ENCODE measurements at places on chromosomes 2 and 18. TPM values are rescaled to one million over a fixed set of nuclear protein-coding genes. Genes with fewer than 3 reads are reported as not detected.

Gene APOB
- total RNA-seq, result not detected

DNA sequence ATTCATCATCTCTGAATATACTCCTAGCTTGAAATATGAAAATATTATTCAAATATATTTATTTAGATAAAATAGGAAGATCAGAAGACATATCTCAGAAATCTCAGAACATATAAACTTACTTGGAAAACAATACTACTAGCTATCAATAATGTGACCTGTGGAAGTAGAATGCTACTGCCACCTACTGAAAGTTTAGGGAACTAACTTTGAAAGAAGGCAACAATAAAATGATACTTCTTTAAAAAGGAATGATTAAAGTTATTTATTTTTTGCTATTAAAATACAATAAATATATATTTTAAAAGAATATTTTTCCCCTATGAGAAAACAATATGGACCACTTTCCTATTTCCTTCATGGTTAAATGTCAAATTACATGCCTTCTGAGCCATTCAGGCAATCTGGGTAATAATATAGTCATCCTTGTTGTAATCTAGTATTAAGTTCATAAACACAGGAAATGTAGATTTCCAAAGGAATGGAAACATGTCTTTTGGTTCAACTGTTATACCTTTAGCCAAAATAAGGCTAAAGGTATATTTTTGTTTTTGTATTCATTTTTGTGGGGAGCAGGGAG is 26.0 kb downstream of the ACADL start:
- H3K27ac ChIP-seq, result no peak overlapping the region
- H3K4me3 ChIP-seq, result no peak overlapping the region
- H3K36me3 ChIP-seq, result no peaks in the 10 kb centered on the region
- DNase-seq, result no peak

DNA sequence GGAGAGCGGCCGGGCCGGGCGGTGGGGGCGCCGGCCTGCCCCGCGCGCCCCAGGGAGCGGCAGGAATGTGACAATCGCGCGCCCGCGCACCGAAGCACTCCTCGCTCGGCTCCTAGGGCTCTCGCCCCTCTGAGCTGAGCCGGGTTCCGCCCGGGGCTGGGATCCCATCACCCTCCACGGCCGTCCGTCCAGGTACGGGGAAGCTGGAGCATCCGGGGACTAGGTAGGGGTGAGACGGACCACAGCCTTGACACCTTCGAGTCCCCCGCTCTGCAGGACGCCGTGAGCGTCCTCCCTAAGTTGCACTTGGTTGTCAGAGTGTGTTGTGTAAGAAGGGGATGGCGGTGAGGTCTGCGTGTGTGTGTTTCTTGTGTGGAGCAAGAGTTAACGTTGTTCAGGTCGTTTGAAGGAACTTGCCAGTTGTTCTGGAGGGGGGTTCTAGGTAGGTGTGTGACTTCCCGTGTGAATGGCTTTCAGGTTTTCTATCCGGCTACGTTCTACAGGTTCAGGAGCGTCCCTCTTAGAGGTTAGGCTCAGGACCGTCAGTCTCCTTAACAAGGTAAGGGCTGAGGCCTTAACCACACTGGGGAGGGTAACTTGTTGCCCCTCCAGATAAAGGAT is 393 bp downstream of the IL1R1 start:
- peaks cover 10% of the 10 kb centered on the region for H3K36me3 ChIP-seq
- H3K27ac ChIP-seq, result no peak overlapping the region
- H3K4me3 ChIP-seq, result peak overlapping the region; percentile 83

Gene PARD3B
- total RNA-seq, result 0.66 TPM

DNA sequence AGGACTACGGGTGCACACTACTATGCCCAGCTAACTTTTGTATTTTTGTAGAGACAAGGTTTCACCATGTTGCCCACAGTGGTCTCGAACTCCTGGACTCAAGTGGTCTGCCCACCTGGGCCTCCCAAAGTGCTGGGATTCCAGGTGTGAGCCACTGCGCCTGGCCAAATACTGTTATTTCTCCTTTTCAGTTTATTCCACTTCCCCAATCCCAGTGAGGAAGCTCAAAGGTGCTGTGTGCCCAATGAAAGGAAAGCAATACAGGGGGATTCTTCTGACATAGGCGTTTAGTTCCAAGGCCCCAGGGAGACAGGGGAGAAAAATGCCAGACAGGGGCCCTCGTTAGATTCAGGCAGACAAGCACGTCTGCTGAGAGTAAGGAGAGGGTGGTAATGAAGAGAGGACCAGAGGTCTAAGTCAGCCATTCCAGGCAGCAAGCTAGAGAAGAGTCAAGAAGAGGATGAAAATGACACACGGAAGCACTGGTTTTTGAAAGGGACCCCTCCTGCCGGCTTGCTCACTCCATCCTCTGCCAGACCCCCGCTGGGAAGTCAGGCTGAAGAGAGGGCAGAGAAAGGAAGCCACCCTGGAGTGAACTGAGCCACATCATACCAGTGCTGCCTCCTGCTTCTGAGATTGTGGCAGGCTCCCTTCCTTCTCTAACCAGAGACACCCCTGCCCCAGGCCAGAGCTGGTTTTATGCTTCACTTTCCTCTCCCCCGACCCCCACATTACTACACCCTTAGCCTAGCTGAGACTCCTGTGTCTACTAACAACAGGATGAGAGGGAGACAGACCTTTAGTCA is 6.7 kb downstream of the INO80C start:
- peaks cover 40% of the 10 kb centered on the region for H3K4me1 ChIP-seq
- no peak for DNase-seq
- peaks cover 2% of the 10 kb centered on the region for H3K27me3 ChIP-seq
- peak overlapping the region; percentile 2 for H3K4me3 ChIP-seq

DNA sequence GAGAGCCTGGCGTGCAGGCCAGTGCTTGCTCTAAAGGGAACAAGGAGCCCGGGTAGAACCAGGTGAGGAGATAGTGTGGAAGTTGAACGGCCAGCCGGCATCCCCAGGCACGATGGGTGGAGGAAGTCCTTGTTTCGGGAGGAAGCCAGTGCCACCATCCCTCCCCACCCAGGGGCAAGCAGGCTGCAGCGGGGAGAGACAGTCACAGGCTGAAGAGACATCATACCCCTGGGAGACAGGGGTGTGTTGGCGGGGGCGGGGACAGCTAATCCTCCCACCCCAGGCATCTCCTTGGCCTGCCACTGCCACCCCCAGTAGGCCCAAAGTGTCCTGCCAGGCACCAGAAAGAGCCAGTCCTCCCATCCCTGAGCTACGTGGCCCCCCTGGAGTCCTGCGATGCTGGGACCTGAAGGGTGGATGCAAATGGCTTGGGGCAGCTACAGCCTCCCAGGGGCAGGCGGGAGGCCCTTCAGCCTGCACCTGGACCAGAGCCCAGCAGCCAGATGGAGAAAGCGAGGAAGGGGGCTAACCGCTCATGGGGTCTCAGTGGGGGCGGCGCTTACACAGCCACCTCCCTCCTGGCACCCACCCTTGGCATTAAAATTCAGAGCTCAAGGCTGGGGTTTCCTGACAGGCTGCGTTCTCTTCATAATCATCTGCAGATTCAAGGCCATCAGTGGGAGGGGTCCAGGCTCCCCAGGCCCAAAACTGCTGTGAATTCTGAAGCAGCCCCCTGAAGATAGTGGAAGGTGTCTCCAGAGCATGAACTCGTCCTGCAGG is 14.8 kb upstream of the GPR55 start:
- H3K27ac ChIP-seq, result no peak overlapping the region
- H3K4me3 ChIP-seq, result no peak overlapping the region
- no peaks in the 10 kb centered on the region for H3K4me1 ChIP-seq

Gene RAPH1
- 56.9 TPM for total RNA-seq

- peaks cover 2% of the 10 kb centered on the region for H3K27me3 ChIP-seq
- no peak overlapping the region for H3K27ac ChIP-seq
- DNase-seq, result no peak
- no peak overlapping the region for H3K4me3 ChIP-seq
- no peaks in the 10 kb centered on the region for H3K36me3 ChIP-seq
Measured at GRCh38 chr2:132615329-132616085, 54.5 kb downstream of the LYPD1 start.

GRCh38 chr2:228083131-228083530 is 98.4 kb downstream of the SPHKAP start:
- no peaks in the 10 kb centered on the region for H3K4me1 ChIP-seq
- DNase-seq, result no peak
- H3K27ac ChIP-seq, result no peak overlapping the region
- H3K27me3 ChIP-seq, result no peaks in the 10 kb centered on the region
- no peak overlapping the region for H3K4me3 ChIP-seq

DNA sequence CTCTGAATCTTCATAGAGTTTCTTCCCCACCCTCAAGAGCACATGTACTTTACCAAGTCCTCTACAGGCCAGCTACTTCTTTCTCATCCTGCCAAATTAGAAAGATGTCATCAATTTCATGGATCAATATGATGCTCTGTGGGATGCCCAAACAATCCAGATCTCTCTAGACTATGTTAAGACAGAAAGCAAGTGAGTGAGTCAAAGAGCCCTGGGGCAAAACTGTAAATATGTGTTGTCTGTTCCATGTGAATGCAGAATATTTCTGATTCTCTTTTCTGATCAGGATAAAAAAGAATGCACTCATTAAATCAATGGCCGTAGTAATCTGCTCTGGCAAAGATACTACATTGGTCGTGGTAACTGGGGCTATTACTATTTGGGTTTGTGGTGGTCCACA is 53.1 kb upstream of the ROCK2 start:
- no peak overlapping the region for H3K4me3 ChIP-seq
- DNase-seq, result no peak
- no peak overlapping the region for H3K27ac ChIP-seq
- H3K27me3 ChIP-seq, result peaks cover 5% of the 10 kb centered on the region

- H3K4me1 ChIP-seq, result peaks cover 16% of the 10 kb centered on the region
- H3K27me3 ChIP-seq, result peaks cover 5% of the 10 kb centered on the region
- peak overlapping the region; percentile 77 for H3K4me3 ChIP-seq
- no peak for DNase-seq
- H3K36me3 ChIP-seq, result no peaks in the 10 kb centered on the region
Measured at GRCh38 chr2:128233790-128234395, 84.8 kb downstream of the HS6ST1 start.

Gene SPR
- 1.7 TPM for total RNA-seq

GRCh38 chr18:79613186-79613931 is 66.2 kb upstream of the CTDP1 start:
- H3K4me3 ChIP-seq, result no peak overlapping the region
- no peaks in the 10 kb centered on the region for H3K36me3 ChIP-seq
- DNase-seq, result peak; percentile 17

Gene NAGK
- total RNA-seq, result 188 TPM

Gene PLEKHA3
- 26.3 TPM for total RNA-seq

DNA sequence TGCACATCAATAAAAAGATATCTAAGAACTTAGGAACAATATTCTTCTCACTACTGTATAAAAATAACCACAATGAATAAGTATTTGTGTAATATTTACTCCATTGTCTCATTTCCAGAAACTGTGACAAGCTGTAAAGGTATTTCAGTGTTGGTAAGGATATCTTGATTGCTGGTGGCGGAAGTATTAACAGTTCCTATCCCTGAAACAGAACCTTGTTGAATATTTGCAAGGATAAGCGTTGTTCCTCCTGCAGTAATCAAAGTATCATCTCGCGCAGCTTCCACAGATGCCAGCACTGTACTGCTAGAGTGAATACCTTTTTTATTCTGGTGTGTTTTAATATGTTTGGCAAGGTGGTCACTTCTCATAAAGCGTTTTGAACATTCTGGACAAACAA is 55.3 kb downstream of the SP3 start:
- no peak overlapping the region for H3K4me3 ChIP-seq
- no peak for DNase-seq
- no peak overlapping the region for H3K27ac ChIP-seq
- no peaks in the 10 kb centered on the region for H3K27me3 ChIP-seq

DNA sequence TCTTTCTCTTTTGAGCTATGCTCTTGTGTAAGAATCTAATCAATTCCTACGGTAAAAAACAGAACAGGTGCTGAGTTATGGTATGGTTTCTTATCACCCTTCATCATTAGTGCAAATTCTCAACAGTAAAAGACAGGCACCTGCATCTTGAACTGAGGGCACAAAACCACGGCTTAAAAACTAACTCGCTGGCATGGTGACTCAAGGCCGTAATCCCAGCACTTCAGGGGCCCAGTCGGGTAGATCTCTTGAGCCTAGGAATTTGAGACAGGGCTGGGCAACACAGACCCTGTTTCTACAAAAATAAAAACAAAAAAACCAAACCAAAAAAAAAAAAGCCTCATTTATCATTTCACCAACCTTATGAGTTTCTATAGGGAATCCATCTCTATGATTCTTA is 33.3 kb downstream of the THAP4 start:
- H3K27me3 ChIP-seq, result peaks cover 2% of the 10 kb centered on the region
- H3K4me1 ChIP-seq, result no peaks in the 10 kb centered on the region
- peaks cover 5% of the 10 kb centered on the region for H3K36me3 ChIP-seq
- no peak overlapping the region for H3K27ac ChIP-seq
- no peak overlapping the region for H3K4me3 ChIP-seq
- no peak for DNase-seq

GRCh38 chr2:180672377-180672776 is 308.0 kb upstream of the UBE2E3 start:
- peaks cover 1% of the 10 kb centered on the region for H3K27me3 ChIP-seq
- DNase-seq, result no peak
- no peak overlapping the region for H3K4me3 ChIP-seq
- peaks cover 6% of the 10 kb centered on the region for H3K4me1 ChIP-seq

DNA sequence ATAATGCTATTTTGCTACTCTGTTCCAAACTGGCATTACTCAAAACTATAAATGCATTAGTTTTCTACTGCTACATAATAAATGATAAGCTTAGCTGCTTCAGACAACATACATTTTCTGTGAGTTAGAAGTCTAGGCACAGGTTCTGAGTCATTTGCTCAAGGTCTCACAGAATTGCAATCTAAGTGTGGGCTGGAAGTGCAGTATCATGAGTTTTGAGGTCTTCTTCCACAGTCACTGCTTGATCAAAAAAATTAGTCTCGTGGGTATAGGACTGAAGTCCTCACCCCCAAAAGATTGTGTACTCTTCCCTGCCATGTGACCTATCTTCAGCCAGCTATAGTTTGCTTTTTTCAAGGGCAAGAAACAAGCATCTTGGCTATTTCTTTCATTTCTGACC is 676.9 kb downstream of the ADCYAP1 start:
- H3K36me3 ChIP-seq, result no peaks in the 10 kb centered on the region
- DNase-seq, result no peak
- H3K4me3 ChIP-seq, result no peak overlapping the region

- H3K4me3 ChIP-seq, result no peak overlapping the region
- H3K36me3 ChIP-seq, result no peaks in the 10 kb centered on the region
- H3K27me3 ChIP-seq, result no peaks in the 10 kb centered on the region
Measured at GRCh38 chr18:63534615-63535014, 7.6 kb upstream of the SERPINB12 start.

DNA sequence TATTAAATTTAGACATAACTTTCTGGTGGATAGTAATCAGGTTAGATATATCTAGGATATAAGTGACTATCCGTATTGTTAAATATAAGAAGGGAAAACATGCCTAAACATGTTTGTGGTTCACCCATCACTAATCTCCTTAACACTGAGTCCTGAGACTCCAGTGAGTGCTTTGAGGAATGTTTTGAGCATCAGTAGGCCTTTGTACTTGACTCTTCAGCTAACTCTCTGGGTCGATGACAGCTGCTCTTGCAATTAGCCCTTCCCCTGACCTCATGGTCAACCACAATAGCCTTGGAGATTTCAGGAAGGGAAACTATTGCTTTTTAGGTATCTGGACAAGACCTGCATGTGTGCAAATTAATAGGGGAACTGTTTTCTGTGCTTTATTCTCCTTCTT is 716.8 kb downstream of the EPHA4 start:
- H3K27me3 ChIP-seq, result no peaks in the 10 kb centered on the region
- no peak overlapping the region for H3K4me3 ChIP-seq
- H3K36me3 ChIP-seq, result no peaks in the 10 kb centered on the region
- no peak overlapping the region for H3K27ac ChIP-seq
- no peak for DNase-seq

- H3K4me3 ChIP-seq, result peak overlapping the region; percentile 87
- peaks cover 12% of the 10 kb centered on the region for H3K27me3 ChIP-seq
- peak overlapping the region; percentile 93 for H3K27ac ChIP-seq
- H3K4me1 ChIP-seq, result peaks cover 28% of the 10 kb centered on the region
Measured at GRCh38 chr2:127104166-127104660, 2.7 kb downstream of the BIN1 start.

GRCh38 chr18:74377776-74378175 is 62.1 kb downstream of the C18orf63 start:
- no peaks in the 10 kb centered on the region for H3K4me1 ChIP-seq
- no peak for DNase-seq
- no peak overlapping the region for H3K27ac ChIP-seq

All from glutamatergic neuron (in vitro differentiated cells).